Ecto neural progenitor cell (in vitro differentiated cells): ENCODE measurements at places on chromosomes 2 and 18.

- no peak for DNase-seq
Observed at GRCh38 chr18:58394602-58395425, 234.1 kb downstream of the ALPK2 start.

DNA sequence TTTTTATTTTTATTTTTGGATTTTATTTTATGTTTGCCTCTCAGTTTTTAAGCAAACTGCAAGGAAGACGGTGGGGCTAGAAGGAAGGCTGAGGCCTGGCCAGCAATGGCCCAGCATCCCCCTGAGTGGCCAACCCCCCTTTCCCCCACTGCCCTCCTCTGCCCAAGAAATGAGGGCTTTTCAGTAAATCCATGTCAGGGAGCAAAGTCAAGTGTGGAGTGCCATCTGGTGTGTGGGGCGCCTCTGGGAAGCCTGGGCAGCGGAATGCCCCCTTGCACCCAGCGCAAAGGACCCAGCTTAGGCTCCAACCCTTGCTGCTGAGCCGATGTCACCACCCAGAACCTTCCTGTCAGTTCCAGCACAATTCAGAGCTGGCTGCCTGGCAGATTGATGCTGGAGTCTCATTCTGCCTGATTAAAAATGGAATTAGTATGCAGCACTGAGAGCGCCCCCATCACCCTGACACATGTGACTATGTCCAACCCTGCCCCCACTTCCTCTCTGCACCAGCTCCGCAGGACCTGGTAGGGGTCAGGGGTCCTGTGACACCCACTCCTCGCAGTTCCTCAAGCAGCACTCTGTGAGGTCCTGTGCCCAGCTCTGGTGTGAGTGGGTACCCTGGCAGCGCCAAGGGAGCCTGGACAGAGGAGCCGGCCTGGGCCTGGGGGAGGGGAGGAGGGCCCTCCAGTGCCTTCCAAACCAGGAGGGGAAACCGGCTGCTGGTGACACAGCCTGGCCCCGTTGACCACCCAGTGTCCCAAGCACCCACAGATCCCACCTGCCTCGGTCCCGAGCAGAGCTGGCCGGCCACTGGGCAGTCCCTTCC, 9.2 kb upstream of the ALPP start:
- DNase-seq: peak; percentile 55

DNA sequence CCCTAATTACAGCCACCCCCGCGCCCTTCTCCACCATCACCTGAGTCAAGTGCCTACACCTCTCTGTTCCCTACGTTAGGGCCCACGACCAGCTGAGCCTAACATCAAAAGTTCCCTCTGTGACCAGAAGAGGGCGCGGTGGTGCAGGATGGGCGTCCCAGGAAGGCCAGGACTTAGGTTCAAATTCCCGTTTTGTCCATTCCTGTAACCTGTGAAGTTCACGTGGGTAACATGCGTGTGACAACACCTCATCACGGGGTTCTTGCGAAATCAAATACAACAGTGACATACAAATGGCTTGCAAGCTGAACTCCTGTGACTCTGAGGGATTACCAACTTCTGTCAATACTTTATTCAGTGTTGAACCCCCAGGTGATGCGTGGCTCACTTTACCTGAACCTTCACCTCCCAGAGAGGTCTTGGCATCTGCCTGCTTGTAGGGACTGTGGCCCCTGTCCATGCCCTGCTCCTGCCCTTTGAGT, 207.9 kb downstream of the ARL4C start:
- peak; percentile 84 for DNase-seq

DNA sequence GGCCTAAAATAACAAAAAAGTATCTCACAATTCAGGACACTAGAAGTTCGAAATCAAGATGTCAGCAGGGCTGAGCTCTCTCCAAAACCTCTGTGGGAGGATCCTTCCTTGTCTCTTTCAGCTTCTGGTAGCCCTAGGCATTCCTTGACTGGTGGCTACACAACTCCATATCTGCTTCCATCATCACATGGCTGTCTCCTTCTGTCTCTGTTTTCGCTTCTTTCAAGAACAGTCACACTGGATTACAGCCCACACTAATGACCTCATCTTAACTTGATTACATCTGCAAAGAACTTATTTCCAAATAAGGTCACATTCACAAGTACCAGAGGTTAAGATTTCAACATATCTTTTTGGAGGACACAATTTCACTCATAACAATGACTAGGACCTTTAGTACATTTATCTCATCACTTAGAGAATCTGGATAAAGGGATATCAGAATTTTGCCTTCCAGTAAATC, 275.2 kb downstream of the IRS1 start:
- DNase-seq: no peak

- DNase-seq: no peak
Observed at GRCh38 chr18:2901423-2901985, 54.7 kb downstream of the EMILIN2 start.
